AG09309 (cell line): ENCODE measurements at places on chromosomes 16 and 17.

DNA sequence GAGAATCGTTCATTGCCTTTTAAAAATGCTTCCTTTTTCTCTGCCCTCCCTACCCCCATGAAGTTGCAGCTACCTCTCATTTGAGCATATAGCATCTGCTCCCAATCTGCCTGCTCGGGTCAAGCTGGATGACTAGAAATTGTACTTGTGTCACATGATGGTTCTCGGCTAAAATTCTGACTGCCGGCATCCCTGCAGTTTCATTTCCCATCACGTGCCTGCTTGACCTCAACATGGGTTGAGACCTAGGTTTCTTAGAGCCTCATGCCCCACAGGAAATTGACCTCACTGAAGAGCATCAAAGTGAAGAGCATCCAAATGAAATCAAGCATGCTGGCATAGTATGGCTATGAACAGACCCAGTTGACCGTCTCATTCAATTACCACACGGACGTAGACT, 581.6 kb upstream of the PSMD7 start:
- no peak for DNase-seq

- peak; percentile 45 for DNase-seq
Measured at GRCh38 chr17:1590029-1590746, 27.6 kb upstream of the PITPNA start.

- no peak for DNase-seq
Measured at GRCh38 chr17:31490671-31491375, 99.3 kb downstream of the RAB11FIP4 start.

GRCh38 chr17:57544401-57544800, 200.7 kb downstream of the CCDC182 start:
- no peak for DNase-seq

- no peak for DNase-seq
Measured at GRCh38 chr16:49055824-49056545, 225.7 kb downstream of the CBLN1 start.

DNA sequence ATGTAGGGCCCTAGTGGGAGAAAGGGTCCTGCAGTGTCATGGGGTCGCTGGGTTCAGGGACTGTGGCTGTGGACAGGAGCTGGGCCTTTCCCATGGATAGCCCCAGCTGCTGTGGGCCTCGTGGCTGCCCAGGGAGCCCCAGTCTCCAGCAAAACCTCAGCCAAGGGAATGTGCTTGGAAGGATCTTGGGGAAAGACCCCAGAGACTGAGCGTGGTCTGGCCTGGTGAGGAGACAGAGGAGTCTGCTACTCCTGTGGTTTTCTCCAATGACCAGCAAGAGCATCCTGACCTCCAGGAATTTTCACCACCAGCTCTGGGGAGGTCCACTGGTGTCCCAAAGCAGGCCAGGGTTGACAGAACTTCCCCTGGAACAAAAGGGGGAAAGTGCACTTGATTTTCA, 42.3 kb downstream of the RNF112 start:
- no peak for DNase-seq
